Activated T-cell treated with anti-CD3 and anti-CD28 coated beads for 24 hours (primary cell): ENCODE measurements at places on chromosomes 2 and 18.
A peak's percentile ranks its signal among the peaks of the same experiment; 100 is the strongest.

GRCh38 chr18:11937874-11938478 is 29.9 kb upstream of the MPPE1 start:
- peak; percentile 68 for DNase-seq

DNA sequence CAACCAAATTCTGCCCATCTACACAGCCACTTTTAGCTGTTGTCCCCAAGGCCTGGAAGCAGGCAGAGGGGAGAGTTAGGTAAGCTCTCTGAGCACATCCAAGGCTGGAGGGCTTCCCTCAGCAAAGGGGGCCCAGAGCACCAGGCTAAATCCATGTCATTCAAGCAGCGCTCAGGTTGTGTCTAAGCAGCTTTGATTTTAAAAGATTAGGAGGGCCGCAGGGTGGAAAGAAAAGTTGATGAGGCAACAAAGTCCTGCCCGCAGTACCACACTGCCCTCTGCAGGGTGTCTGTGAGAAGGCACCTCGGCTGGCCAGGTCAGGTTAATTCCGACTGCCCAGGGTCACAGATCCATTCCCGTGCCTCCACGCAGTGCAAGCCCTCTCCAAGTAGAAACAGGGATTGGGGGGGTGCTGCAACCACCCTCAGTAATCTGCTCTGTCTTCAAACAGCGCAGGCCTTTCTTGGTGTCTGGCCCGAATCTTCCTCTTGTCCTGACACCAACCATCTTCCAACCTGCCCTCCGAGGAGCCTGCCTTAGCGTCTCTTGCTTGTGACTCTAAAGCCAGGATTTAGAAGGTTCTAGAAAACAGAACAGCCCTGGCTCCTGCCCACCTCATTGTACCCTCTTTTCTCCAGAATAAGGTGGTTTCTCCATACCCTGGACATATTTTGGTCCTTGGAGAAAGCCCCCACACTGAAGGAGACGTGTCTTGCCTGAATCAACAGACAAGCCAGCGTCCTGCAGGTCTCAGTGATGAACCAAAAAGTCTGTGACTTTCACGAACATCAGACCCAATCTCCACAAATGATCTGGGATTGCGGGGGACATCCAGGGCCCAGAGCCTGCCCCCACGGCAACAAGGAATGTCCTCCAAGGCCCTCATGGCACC is 289.2 kb downstream of the TNS1 start:
- peak; percentile 65 for DNase-seq

DNA sequence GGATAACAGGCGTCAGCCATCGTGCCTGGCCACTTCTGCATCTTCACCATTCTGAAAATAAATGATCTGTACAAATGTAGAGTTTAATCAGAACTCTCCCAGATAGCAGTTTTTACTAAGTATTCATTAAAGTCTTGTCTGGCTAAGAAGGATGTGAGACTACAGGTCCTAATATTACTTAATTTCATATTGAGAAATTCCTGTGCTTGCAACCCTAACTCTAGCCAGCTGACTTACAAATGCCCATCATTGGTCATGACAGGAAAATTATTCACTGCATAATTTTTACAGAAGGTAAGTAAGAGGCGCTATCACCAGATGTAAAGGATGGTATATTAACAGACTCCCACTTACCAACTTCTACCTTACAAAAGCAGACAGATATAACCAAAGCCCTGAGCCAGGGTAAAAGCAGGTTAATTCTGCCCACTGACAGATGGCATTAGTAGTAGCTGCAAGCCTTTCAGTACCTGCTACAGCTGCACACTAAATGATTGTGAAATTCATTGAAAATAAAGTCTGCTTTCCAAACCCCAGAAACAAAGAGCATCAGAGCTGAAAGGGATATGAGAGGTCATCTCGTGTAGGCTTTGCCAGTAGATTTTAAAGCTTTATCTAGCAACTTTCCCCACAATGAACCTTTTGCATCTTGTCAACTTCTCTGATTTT is 271.3 kb upstream of the STON1 start:
- no peak for DNase-seq

DNA sequence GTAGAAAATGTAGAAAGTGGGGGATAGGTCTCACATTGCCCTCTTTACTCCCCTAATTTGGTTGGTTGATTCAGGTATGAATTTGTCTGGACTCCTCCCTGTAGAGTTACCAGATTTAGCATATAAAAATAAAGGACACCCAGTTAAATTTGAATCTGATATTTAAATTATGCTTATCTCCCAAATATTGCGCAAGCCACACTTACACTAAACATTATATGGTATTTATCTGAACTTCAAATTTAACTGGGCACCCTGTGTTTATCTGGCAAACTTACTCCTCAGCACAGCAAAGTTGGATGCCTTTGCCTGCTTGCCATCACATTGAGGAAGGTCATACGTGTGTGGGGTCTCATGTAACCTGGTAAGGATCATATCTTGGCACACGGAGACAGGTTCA is 882.4 kb upstream of the FAM98A start:
- no peak for DNase-seq

- no peak for DNase-seq
Measured at GRCh38 chr2:69902213-69902922, 8.6 kb downstream of the SNRNP27 start.

DNA sequence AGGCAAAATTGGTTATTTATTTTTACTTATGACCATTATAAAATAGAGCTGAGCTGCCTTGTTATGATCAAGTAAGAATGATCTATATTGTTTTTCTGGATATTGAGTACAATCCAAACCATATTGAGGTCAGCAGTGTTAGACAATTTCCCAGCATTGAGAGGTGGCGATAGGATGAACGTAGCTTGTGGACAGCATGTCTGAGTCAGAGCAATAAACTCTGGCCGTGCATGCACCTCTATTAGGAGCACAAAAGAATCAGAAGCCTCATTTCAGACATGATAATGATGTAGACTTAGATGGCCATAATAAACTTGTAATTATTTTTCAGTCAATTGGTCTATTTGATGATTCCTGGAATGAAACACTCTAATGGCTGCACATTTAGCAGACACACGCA is 491.6 kb downstream of the RIT2 start:
- no peak for DNase-seq

- no peak for DNase-seq
Measured at GRCh38 chr2:151853070-151853758, 25.0 kb upstream of the ARL5A start.

GRCh38 chr2:25297738-25298137 is 44.0 kb downstream of the DNMT3A start:
- DNase-seq: no peak

GRCh38 chr2:24543252-24543651 is 52.2 kb downstream of the NCOA1 start:
- DNase-seq: no peak

- DNase-seq: no peak
Measured at GRCh38 chr2:200041639-200042038, 86.3 kb downstream of the MAIP1 start.
